ENCODE measurements at places on chromosomes 13 and 19.

- DNase-seq = no peak
These were observed 24.8 kb downstream of the MAST3 start for GRCh38 chr19:18122424-18122823.

DNA sequence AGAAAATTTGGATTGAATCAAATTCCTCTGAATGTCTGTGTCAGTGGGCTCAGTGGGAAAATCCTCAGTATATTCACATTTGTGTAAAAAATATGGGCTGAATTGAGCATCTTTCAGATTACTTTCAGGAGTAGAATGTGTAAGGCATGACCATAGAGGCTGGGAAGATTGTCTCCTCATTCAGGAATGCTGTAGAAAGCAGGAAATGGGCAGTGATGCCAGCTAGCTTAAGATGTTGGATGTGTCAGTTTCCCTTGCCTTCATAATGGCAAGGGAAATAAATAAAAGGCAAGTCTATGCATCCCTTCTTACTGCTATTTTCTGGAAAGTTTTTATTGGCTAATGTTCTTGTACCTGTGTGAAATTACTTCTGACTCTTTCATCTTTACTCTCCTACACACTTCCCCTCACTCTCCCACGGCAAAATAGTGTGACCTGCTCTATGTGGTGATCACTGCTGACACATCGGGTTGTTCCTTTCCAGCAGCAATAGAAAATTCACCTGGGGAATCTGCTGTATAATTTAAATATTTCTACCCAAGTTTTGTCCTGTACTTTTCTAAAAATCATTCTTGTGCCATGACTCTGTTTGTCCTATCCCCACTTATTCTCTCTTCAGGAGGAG, 103.2 kb downstream of the LMO7 start:
- DNase-seq = no peak

DNA sequence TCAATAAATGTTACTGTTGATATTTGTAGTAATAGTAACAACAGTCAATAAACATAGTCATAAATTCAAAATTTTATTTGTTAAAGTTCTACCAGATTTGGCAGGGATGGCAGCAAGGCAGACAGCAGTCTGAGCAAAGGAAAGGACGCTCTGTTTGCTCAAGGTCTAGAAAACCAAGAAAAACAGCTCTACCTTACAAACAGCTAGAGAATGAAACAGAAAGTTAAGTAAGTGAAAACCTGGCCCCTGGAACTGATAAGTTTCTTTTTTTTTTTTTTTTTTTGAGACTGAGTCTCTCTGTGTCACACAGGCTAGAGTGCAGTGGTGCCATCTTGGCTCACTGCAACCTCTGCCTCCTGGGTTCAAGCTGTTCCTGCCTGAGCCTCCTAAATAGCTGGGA, 27.9 kb downstream of the ENOX1 start:
- DNase-seq = no peak

- peak; percentile 61 for DNase-seq
These were observed 158.9 kb downstream of the ZIC5 start for GRCh38 chr13:99812625-99813024.

- DNase-seq = peak; percentile 78
These were observed 58.7 kb upstream of the PABPC3 start for GRCh38 chr13:25037057-25037813.

- no peak for DNase-seq
These were observed 20.8 kb downstream of the PLEKHJ1 start for GRCh38 chr19:2215281-2215751.

GRCh38 chr13:113275387-113275786, 21.7 kb upstream of the LAMP1 start:
- DNase-seq = peak; percentile 57

DNA sequence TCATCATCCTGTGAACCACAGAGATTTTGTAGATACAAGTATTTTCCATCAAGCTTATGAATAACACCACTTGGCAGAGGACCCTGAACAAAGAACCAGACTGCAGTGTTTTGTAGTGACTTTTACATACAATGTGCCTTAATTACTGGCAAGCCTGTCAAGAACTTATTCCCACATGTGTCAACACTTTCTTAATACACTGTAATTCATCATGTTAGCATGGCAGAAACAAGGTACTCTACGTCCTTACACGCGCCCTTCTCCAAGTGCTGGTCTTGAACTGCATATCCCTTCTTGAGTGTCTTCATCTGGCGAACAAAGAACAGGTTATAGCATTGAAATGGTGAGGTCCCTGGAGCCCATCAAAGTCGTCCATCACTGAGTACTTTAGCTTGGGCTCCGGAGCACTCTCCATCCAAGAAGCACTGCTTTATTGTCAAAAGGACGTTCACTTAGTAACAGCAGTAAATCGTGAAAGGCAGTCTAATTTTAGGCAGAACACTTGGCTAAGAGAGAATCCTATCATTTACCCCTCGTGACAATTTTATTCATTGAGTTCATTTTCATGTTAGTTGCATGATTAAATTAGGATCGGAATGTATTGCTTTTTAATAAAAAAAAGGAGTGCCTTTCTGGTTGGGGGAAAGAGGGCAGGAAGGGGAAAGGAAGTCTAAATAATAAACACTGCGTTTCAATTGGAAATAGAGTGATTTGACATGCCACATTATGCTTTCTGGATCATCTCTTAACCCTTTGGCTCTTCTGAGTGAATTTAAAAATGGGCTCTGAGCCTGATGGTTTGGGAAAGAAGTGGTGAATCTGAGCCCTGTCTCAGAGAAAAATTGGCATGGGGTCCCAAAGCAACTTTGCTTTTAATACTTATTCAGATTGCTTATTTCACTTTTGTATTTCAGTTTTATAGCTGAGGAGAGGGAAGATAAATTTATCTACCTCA, 376.1 kb downstream of the DLEU7 start:
- DNase-seq = no peak

DNA sequence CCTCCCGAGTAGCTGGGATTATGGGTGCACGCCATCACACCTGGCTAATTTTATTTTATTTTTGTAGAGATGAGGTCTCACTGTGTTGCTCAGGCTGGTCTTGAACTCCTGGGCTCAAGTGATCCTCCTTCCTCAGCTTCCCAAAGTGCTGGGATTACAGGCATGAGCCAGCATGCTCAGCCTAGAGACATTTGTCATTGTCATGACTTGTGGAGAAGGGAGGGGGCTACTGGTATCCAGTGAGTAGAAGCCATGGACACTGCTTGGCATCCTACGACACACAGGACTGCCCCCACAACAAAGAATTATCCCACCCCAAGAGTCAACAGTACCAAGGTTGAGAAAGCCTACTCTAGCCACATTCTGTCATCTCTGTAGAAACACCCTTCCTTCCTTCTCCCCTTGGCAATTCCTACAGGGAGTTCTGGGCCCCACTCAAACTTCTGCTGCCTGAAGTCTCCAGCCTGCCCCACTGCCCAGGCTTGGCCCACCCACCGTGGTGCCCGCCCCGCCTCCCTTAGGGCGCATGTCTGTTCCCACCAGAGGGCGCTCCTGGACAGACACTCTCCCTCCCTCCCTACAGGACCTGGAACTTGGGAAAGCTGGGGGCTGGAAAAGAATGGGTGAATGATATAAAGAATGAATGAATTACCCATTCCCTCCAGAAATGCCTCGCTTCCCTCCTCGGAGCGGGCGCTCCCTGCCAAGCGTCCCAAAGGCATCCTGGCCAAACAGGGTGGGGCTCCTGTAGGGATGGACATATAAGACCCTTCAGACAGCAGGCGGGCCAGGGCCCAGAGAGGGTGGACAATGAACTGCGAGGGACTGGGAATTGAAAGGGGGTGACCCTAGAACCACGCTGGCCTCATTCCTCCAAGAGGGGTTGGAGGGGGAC, 5.5 kb upstream of the EMP3 start:
- DNase-seq = peak; percentile 75

- no peak for DNase-seq
These were observed 641 bp upstream of the SOX21 start for GRCh38 chr13:94712812-94713560.

GRCh38 chr13:74305876-74306275, 171.7 kb upstream of the KLF12 start:
- no peak for DNase-seq

- DNase-seq = peak; percentile 69
These were observed 191.8 kb upstream of the NBEA start for GRCh38 chr13:34750078-34750931.

DNA sequence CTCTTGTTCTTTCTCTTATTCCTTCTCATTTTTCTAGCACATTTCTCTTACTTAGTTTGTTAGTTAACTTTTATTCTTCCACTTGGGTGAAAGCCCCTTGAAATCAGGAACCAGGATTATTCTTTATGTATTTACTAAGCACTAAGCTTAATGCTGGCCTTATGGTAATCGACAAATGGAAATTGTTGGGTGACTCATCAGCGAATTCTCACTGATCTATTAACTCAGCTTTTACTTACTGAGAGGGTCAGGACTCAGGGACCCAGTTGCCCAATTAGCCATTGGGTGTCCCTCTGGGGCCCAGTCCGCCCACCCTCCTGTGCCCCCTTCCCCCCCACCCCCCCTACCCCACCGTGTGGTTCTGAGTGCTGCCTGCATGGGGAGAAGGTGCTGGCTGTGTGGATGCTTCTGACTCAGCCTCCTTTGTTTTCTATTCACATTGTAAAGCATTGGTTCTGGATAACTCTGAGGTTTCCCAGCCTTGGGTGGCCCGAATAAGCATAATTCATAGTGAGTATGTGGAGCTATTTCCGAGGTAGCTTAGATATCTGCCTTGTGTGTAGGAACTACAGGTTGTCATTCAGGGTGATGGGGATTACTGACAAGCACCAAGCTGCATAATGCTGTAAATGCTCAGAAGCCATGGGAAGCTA, 240.9 kb downstream of the FGF9 start:
- no peak for DNase-seq

GRCh38 chr13:51260154-51260553, 38.0 kb downstream of the FAM124A start:
- no peak for DNase-seq

DNA sequence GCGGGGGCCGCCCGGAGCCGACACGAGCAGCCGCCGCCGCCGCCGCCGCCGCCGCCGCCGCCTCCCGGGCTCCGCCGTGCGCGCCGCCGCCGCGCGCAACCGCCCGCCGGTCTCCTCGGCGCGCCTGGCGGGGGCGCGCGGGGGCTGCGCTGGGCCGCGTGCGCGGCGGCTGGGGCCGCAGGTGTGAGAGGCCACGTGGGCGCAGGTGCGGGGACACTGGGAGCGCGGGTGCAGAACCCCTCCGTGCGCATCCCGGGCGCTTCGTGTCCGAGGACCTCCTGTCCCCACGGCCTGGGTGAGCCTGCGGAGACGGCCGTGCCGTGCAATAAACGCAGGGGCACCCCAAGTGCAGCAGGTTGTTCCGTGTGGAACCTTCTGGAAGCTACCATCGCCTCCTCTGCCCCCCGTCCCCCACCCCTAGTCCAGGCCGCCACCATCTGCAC, at the start of gene LINGO3:
Gene LINGO3 (minus strand): TSS at position 41 of the 443 bp plus-strand sequence. CDS start 16,378 bp downstream, outside the sequence.
- no peak for DNase-seq

DNA sequence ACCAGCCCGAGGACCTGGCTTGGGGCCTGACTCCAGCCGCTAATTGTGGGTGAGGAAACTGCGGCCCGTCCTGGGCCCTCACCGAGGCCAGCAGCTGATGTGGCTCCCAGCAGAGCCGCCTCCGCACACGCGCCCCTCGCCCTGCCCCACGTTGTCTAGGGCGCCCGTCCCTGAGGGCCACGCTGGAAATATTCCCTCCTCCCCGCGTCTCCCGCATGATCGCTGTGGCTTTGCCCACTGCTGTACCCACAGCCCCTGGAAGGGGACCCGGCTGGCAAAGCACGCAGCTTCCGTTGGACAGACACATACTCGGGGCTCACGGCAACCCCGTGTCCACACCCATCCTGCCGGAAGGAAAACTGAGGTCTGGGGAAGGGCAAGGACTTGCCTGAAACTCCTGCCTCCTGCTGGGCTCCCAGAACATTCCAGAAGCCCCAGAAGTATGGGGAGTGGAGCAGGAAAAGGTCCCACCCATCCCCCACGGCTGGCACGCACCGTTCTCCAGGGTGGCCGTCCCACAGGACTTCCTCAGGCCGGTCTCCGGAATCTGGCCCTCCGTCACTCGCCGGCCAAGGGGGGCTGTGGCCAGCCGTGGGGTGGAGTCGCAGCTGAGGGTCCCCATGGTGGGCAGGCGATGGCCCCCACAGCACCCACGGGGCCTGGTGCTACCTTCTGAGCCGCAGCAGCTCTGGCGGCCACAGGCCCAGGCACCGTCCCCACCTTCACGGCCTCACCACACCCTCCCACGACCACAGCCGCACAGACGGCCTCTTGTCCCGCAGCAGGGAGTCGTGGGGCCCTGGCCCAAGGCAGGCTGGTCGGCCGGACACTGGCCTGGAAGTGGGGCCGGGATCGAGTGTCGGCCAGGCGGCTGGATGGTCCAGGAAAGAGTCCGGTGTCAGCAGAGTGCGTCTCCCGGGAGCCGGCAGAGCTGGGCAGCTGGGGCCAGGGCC, 13.6 kb upstream of the SHC2 start:
- DNase-seq = no peak

DNA sequence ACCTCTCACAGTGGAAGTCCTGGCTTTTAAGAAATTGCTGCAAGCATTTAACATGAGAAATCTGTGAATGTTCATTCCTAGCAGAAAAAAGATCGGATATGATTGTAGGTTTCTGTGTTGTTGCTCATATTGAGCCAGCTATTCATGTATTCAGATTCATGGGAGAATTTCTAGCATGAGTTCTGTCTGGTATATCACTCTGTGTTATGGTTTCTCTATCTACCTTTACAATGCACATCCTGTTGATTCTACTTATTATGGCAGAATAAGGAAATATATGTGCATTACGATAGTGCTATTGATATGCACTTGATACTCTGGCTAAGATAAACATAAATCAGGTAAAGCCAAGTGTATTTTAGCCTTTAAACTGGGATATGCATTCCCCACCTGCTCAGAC, 138.2 kb downstream of the KCNRG start:
- DNase-seq = no peak

DNA sequence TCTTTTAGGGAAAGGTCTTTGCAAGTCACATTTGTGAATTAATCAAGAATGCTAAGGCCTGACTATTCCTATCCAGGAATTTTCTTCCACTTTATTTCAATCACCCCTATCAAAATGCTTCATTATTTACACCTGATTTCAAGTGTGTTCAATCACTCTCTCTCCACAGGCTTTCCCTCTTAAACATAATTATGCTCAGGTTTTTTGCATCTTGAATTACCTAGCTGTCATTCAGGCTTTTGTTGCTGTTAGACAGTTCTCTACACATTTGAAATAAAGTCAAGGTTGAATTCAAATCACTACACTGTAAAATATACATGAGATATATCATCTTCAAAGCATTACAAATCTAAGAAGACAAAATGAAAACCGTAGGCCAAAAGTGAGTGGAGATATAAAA, 941.3 kb upstream of the SLITRK1 start:
- no peak for DNase-seq

GRCh38 chr13:73521985-73522524, 463.2 kb downstream of the KLF5 start:
- no peak for DNase-seq
